G401 (cell line): ENCODE measurements at places on chromosomes 12 and 14.

- no peak for DNase-seq
These were observed 28.4 kb upstream of the FOXN3 start for GRCh38 chr14:89445273-89445973.

- DNase-seq: no peak
These were observed 406.0 kb downstream of the PRKD1 start for GRCh38 chr14:29521526-29522137.

DNA sequence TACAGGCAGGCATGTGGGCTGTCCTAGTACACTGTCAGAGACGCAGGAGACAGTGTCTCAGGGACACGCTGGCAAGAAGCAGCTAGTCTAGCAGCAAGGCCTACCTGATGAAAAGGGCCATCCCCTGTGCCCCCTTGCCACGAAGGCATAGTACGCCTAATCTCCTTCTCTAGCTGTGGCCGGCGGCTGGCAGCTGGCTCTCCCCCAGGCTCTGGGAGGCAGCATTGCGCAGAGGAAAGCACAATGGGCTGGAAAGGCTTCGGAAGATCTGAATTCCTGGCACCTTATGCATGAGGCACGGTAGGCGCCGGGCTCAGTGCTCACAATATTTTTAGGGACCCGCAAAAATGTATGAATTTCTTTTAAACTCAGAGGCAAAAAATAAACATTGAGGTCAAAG lies 16.0 kb upstream of the PLEKHH1 start:
- peak; percentile 86 for DNase-seq

GRCh38 chr12:77273898-77274297 lies 208.5 kb upstream of the E2F7 start:
- no peak for DNase-seq

- no peak for DNase-seq
These were observed 193.1 kb upstream of the TBX3 start for GRCh38 chr12:114876968-114877680.

- DNase-seq: peak; percentile 84
These were observed 106.2 kb upstream of the RPH3A start for GRCh38 chr12:112685321-112685720.

GRCh38 chr12:47302111-47302671 lies 222.4 kb upstream of the AMIGO2 start:
- DNase-seq: no peak

DNA sequence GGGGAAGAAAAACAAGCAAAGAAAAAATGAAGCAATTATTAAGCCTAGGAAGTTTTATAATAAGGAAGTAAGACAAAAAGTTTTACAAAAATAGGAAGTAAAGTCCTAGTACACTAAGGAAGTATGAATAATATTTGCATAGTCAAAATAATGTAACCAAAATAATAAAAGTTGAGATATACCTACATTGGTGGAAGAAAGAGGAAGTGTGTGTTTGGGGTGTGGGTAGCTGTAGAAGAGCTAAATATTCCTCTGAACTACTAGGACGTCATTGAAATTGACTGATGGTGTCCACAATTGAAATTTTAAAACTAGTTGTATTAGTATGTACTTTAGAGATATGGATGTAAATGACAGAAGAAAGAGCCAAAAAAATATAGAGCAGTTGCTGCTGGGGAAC lies 228.4 kb upstream of the OTX2 start:
- no peak for DNase-seq
